ENCODE measurements at places on chromosomes 3 and 15.

- no peak for DNase-seq
Measured at GRCh38 chr3:27176256-27176655, 192.9 kb downstream of the NEK10 start.

DNA sequence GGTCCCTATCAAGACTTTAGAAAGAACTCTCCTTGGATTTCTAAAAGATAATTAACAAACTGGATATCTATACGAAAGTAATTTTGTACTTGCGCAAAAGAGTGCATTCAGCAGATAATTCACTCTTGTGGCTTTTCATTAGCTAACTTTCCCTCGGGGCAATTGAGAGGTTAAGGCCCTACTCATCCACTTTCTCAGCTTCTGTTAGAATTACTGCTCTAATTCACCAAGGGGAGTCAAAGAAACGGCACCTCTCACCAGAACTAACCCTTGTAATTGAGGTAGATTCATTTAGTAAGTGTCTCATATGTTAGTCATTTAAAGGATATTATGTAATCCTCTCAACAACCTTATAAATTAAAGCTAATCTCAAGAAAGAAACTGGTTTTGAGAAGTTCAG, 22.5 kb upstream of the MB21D2 start:
- no peak for DNase-seq

GRCh38 chr3:117346901-117347300, 637.3 kb downstream of the TUSC7 start:
- no peak for DNase-seq

DNA sequence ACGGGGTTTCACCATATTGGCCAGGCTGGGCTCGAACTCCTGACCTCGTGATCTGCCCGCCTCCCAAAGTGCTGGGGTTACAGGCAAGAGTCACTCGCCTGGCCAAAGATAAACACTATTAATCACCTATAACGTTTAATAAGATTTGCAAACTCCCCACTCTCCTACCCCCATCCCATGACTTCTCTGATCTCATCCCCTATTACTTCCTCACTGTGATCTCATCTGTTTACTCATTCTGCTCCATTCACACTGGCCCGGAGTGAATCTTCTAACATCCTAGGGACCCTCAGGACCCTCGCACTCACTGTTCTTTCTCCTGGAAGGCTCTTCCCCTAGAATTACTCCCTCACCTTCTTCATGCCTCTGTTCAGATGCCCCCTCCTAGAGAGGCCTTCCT, 78.9 kb downstream of the DGKG start:
- no peak for DNase-seq

DNA sequence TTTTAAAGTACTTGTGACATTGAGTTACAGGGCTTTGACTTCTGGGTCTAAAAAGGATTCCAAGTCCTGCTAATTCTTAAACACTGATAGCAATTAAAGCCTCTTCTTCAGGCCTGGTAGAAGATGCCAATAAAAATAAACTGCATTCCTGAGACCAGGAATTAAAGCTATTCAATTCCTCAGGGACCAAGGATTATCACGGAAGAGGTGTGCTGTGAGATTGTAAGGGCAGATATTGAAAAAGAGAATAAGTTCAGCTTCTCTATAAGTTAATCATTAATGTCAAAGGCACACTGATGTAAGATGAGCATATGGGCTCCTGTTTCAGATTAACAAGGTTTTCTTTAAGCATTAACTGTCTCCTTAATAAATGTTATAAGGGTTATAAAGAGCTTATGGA, 611.3 kb downstream of the SI start:
- DNase-seq = no peak

DNA sequence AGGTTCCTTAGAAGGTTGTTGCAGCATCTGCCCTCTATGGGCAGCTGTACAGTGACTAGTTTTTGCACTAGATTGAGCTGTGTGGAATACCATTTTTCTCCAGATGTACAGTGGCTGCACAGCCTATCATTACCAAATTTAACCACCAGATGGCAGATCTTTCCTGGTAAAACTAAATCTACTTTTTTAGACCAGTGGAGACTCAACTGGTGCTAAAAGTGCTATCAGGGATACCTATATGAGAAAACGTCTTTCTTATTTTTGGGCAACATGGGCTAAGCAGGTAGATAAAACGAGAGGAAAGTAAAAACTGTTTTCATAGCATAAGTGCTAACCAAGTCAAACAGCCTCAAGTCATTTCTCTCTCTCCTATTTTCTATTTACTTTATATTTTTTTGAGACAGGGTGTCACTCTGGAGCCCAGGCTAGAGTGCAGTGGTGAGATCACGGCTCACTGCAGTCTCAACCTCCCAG, 21.2 kb downstream of the IGSF10 start:
- no peak for DNase-seq

DNA sequence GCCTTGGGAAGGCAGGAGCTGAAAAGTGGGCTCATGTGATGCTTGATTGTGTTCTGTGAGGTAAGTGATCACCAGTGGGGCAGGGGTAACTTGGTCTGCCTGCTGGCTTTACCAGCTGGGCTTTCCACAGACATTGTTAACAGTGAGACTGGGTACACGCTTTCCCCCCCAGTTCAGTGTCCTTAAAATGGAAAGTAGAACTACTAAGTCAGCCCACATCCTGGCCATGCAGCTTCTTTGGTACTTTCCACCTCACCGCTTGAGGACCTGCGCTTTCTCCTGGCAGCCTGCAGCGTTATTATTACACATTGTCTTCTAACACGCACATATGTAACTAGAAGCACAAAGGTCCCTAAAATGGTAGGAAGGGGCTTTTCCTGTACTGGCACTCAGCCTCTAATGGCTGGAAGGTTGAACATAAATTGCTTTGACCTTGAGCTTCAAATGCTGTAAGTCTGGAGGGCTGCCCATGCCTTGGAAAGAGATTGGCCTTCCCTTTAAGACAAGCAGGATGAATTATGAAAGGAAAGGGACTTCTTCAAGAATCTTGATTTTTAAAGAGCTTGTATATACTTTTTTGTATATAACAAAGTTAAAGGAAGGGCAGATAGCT, 216.1 kb upstream of the ROPN1 start:
- DNase-seq = no peak

DNA sequence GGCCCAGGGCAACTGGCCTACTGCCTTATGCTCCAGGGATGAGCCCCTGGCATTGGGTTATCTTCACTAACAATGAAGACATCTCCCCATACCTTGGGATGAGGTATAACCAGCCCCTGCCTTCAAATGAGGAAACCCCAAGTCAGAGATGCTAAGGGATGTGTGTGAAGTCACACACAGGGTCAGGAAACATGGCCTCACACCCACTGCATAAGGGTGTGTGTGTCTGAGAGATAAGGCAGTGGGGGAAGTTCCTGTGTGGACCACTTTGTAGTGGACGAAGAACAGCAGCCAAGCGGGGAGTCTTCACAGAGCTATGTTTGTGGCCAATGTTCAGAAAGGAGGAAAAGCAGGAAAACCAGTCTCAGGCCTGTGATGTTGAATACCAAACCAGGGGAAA, 10.5 kb downstream of the ELP6 start:
- DNase-seq = no peak

DNA sequence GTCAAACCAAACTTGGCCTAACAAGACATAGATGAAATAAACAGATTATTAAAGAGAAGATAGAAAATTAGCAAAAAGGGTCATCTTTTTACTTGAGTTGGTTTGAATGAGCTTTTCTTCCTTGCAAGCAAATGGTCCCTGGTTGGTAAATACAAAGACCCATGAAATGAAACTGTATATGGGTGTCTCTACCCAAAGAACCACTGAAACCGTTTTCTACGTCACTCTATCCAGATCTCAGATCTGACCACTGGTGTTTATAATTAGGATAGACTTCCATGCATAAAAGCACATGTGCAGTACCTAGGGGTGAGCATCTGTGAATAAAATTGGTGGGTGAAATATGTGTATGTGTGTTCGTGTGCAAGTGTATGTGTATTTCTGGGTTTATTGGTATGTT, 73.2 kb downstream of the CLDN11 start:
- no peak for DNase-seq

DNA sequence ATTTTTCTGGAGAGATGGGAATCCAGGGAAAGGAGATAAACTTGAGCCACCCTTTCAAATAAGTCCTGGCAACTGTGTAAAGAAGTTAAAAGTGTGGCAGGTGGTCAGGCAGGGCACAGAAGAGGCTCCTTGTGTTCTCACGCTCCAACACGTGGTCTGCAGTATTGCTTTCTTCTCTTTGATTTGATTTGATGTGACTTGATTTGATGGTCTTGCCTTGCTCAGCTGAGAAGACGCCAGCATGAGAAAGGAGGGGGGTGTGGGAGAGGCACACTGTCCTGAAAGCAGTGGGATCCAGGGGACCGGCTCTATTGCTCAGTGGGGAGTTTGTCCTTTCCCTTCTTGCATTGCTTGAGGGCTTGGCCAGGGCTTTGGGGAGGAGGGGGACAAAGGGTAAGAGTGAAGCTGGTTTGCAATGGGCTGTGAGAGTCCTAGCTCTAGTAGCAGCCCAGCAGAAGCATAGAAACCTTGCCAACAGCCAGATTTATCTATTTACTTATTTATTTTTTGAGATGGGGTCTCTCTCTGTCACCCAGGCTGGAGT, 25.7 kb upstream of the NEO1 start:
- DNase-seq = no peak

DNA sequence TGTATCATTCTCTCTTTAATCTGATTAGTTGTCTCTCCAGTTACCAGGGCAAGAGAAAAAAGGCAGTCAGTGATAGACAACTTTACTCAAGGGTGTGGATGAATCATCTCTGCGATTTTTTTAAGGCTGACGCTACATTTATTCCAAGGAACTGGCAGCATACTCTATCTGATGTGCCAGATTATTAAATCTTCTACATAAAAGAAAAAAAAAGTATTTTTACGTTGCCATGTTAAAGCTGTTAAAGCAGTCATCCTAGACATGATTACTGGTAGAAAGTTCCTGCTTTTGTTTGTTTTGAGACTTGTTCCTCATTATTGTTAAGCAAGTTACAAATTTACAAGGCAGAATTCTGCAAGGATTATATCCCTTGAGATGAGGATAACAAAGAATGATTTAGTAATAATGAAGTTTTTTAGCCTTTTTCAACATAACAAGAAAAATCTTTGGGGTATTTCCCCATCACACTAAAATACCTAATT, 121.7 kb downstream of the CBLB start:
- DNase-seq = no peak

DNA sequence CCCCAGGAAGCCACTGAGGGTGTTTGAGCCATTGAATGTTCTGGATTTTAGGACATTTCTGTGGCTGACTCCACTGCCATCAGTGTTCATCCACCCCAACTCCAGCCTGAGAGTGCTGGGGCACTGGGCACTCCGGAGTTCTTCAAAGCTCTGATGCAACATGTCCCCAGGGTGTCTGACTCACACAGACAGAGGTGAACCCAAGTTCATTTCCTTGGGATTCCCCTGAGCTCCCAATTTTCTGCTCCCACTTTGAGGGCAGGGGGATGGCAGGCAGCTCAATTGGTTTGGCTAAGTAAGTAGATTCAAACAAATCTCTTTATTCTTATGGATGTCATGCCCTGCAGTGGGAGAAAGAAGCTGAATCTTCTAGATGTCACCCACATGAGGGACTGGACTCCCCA, 2.2 kb downstream of the STRA6 start:
- no peak for DNase-seq

DNA sequence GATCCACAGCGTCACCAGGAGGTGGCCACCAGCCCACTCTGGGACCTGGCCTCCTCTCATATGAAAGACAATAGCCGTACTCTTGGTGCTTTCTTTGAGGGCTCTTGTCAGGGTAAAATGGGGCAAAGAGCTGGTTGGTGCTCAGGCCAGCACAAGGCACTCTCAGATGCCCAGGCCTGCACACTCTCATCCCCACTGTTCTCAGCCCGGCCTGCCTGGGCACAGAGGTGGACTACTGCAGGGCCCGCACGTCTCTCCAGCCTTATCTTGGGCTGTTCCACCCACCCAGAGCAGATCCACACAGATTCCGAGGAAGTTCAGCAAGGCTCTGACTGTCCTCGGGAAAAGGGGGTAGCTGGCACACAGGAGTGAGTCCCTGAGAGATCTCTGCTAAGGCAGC, 122.8 kb upstream of the PRR20G start:
- DNase-seq = no peak

- DNase-seq = no peak
Measured at GRCh38 chr3:110576960-110577359, 494.7 kb upstream of the NECTIN3 start.

DNA sequence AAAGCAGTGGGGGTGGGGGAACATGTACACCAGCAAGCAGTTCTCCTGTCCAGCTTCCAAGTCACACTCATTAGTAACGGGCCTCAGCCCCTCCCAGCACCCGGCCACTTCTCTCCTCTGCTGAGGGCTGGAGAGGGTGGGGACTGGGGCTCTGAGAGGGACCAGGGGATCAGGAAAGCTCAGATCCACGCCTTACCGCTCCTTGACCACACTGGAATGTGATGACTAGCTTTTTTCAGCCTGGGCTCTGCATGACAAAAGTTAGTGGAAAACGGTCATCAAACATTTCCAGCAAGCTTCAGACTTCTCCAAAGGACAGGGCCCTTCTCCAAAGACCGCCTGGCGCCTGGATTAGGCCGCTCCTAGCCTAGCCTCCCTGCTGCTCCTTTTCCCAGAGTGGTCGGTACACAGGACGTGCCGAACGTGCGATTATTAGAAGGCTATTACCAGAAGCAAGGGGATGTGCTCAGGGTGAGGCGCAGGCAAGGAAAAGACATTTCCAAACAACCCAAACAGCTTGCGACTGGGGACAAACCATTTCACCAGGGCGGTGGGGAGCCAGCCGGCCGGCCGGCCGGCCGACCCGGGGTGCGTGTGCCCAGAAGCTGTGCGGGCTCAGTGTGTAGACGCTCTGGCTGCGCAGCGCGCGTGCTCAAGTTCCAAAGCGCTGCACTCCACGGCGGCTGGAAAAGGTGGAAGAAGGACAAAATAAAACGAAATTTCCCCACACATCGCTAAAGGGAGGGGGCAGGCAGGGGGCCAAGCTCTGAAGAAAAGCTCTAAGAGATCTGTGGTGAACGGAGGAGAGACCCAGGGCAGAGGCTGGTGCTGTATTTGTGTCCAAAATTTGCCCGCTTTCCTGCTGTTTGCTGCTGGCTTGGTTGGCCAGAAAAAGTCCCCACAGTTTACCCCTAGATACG, 51.0 kb upstream of the SSR3 start:
- no peak for DNase-seq

DNA sequence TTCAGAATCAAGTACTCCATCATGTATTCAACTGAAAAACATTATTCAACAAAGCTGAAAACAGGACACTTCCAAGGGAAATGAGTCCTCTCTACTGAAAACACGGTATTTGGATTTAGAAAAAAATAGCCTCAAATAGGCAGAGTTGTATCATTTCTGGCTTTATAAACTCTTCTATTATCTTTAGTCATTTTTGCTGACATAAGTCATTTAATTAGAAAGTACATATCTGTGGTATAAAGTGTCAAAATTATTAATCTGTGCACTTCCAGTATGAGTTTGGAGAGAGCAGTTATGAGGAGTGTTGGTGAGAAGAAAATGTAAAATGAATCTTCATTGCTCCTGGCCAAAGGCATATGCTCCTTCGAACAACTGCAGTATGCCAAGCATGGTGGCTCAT, 59.3 kb downstream of the INO80 start:
- DNase-seq = no peak

GRCh38 chr3:128282380-128283196, 129.3 kb downstream of the EEFSEC start:
- no peak for DNase-seq

- DNase-seq = no peak
Measured at GRCh38 chr15:75069301-75069925, 46.0 kb downstream of the PPCDC start.

All from stimulated activated CD8-positive, alpha-beta memory T cell treated with anti-CD3 and anti-CD28 coated beads, Interleukin-15, amount 100 ng/mL, for 4 hours (primary cell).